Mucosa of descending colon (tissue), 3 donors: ENCODE measurements at places on chromosomes 5 and 9. TPM values are rescaled to one million over a fixed set of nuclear protein-coding genes. Genes with fewer than 3 reads are reported as not detected.
A peak's percentile ranks its signal among the peaks of the same experiment; 100 is the strongest.

- no peak for DNase-seq
These were observed 45.5 kb downstream of the HTR1A start for GRCh38 chr5:63916786-63917185.

DNA sequence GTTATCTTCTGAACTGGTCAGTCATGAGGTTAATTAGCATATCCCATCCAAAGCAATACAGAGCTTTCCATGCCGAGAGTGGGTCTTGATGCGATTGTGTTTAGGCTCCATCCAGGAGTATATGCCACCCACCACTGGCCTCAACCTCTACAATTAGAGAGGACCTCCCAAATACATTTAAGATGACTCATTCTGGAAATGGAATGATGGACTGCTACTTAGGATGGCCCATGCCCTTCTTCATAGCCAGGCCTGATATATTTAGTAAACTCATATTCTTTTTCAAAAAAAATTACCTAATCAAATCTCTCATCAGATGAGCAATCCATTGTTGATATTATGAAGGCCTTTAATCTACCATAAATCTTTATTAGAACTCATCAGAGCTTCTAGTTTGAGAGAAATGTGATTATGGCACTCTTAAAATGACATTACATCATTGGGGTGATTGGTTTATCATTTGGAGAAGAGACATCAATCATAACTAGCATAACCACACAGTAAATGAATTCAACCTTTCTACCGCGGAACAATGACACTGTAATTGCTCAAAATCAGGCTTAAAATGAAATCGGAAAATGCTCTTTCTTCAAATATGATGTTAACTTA lies 414.2 kb upstream of the WWC1 start:
- DNase-seq = no peak

DNA sequence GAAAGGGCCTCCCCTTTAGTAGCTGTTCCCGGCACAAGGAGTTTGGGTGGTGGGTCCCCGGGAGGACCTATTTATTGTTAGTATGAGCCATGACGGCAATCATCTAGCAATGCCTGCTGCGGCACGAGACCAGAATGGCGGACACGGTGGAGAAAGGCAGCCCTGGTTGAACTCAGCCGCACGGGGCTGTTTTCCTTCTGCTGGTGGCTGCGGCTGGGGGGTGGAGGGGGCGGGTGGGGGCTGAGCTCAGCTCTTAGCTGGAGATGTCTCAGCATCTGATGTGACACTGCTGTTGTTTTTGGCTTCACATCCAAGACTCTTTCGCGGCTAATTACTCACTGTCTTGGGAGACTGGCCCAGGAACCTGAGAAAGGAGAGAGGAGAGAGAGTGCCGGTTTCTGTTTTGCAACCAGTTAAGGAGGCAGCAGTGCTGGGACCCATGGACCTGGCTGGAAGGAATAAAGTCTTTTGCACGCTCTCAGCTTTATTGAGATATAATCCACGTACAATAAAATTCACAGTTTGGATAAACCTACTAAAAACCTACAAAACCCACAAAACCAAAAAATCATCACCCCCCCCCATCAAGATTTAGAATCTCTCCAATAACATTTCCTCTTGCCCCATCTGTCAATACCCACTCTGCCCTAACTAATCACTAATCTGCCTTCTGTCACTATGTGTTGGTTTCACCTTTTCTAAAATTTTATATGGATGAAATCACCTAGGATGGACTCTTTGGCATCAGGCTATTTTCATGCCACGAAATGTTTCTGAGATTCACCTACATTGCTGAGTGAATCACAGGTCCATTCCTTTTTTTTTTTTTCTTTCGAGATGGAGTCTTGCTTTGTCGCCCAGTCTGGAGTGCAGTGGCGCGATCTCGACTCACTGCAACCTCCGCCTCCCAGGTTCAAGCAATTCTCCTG lies 81.8 kb upstream of the NEURL1B start:
- peak; percentile 44 for DNase-seq

GRCh38 chr9:111985315-111985714 lies 88.7 kb downstream of the UGCG start:
- DNase-seq = no peak

- no peak for DNase-seq
These were observed 294.9 kb downstream of the MED10 start for GRCh38 chr5:6083311-6083978.

DNA sequence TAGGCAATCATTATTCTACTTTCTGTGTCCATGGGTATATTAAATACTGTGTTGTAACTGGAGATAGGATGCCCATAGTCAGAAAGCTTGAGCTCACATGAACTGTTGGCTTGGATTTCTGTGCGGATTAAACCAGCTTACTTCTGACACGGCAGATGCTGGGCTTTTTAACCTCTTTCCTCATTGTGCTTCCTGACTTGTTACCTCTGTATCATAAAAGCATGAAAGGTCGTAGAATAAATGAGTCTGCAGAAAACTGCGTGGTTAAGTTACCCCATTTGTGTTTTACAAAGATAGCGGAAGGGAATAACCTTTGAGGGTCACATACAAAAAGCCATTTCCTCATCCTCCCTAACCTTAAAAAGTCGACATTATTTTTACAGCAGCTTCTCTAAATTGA lies 199.5 kb upstream of the DMRT1 start:
- no peak for DNase-seq

- DNase-seq = peak; percentile 61
These were observed 1.9 kb upstream of the TMEM171 start for GRCh38 chr5:73118391-73118973.

DNA sequence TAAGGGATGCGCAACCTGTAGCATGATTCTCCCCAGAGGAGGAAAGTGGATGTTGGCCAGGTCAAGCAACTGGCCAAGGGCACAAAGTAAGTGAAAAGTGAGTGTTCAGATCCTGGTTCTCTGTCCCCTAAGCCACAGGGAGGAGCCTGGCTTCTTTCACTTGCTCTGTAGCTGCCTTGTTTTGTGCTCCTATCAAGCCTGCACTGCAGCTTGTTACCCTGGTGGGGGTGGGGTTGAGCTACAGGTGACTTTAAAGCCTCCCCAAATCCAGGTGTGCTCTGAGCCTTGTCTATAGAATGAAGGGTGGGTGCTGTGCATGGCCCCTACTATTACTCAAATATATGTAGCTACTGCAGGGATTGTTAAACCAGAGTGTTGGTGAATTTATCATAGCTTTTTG lies 32.9 kb downstream of the RALGPS1 start:
- DNase-seq = no peak

- peak; percentile 86 for DNase-seq
These were observed 19.5 kb upstream of the GOLPH3 start for GRCh38 chr5:32193591-32193990.

Gene TEX48
- not detected for total RNA-seq
